Mucosa of gallbladder (tissue), 1 donor: ENCODE measurements at places on chromosomes 6 and 20. TPM values are rescaled to one million over a fixed set of nuclear protein-coding genes. Genes with fewer than 3 reads are reported as not detected.

GRCh38 chr6:140874066-140874465 lies 1258.7 kb upstream of the GJE1 start:
- DNase-seq = no peak

DNA sequence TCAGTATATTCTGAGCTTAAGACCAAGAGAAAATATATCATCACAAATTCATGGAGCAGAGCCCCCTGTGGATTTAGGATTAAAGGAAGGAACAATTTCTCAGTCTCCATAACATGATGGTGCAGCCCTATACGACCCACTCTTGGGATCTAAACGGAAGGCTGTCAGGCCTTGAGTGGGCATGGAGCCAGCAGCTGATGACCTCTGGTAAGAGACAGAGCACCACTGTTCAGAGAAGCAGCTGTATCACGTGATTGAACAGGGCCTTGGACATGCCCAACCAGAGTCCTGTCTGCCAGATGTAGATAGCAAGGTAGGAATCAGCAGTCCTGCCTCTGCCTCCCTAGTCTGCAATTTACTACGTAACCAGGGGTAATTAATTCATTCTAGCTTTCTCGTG lies 259.4 kb upstream of the POU3F2 start:
- no peak for DNase-seq

- DNase-seq = no peak
Measured at GRCh38 chr20:11173916-11174315, 500.1 kb upstream of the JAG1 start.

DNA sequence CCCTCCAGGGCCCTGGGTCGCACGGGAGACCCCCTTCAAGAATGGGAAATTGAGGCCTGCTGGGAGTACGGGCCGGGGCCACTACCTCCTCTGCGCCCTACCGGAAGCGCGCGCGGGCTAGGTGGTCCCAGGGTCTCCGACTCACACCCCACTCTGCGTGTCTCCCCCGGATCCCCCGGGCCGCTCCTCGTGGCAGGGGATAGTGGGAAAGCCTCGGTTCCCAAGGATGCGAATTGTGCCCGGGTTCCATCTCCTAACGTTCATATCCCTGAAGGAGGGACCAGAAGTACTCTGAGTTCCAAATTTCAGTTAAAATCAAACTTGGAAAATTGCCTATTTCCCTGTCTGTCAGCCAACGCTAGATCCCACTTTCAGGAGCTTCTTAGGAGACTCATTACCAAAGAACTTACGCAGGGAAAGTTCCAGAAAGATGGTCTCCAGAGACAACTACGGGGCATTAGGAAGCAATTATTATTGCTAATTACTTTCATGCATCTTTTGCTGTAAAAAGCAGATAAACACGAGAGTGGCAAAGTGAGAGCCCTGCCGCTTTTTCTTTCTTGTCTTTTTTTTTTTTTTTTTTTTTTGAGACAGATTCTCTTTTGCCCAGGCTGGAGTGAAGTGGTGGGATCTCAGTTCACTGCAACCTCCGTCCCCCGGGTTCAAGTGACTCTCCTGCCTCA lies 858 bp downstream of the FAM83D start:
- DNase-seq = no peak

GRCh38 chr6:130215526-130215925 lies 7.2 kb downstream of the SAMD3 start:
- DNase-seq = no peak

- no peak for DNase-seq
Measured at GRCh38 chr20:33719277-33719988, 677 bp downstream of the PXMP4 start.

DNA sequence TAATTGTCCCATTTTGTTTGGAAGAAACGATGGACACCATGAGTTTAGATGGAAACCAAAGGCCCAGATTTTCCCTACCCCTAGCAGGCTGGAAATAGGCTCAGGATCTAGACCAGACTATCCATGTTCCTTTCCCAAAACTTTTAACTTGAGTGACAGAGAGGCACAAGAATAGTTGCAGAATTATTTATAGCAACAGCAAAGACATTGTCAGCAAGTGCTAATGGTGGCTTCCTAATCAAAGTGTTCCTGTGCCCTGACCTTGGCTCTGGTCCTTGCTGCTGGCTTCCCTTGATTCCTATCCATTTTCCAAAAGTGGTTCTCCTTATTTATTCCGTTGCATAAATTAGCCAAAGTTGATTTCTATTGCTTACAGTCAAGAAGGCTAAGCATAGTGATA lies 103.1 kb downstream of the RNGTT start:
- DNase-seq = no peak

GRCh38 chr20:47993035-47993755 lies 207.9 kb upstream of the SULF2 start:
- DNase-seq = no peak

GRCh38 chr20:47701612-47702011 lies 83.7 kb downstream of the SULF2 start:
- no peak for DNase-seq

DNA sequence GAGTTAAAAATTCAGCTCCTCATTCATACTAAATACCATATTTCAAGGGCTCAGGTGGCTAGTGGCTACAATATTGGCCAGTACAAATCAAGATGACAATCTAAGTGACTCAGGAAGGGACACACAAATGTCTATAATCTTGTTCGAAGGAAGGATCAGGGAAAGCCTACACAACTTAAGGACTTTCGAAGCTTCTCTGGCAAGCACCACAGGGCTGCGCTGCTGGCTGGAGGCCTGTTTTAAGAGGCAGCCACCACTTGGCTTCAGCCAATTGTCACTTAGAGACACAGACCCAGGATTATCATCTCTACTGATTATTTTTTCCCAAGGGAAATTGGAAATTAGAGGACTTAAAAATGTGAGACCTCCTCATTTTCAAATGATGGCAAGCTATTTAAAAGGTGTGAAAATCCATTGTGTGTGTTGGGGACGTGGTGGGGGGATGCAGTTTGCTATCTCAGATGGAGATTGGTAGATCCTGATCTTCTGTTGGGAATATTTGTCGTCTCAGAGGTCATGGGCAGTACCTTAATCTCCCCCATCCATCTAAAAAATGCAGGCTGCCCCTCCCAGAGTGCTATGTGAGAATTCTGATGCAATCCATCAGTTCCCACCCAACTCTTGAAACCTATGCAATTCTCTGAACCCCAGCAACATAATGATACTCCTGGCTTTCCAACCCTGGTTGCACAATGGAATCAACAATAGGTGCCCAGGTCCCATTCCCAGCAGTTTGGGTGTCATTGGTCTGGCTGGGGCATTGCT lies 11.3 kb downstream of the ARHGAP40 start:
- no peak for DNase-seq

- DNase-seq = no peak
Measured at GRCh38 chr6:124433387-124434160, 528.7 kb upstream of the RNF217 start.

CAPN11 gene
- total RNA-seq = 0.95 TPM

LSM14B gene
- total RNA-seq = 48.3 TPM

CCDC170 gene
- 0.69 TPM for total RNA-seq

NHSL1 gene
- 44.3 TPM for total RNA-seq

RIMS1 gene
- total RNA-seq = 22.2 TPM

COL9A3 gene
- 3.6 TPM for total RNA-seq

HTR1E gene
- total RNA-seq = 0.17 TPM

BPI gene
- total RNA-seq = 0.72 TPM

RAET1L gene
- total RNA-seq = not detected

HCK gene
- 11.7 TPM for total RNA-seq
